ENCODE measurements at places on chromosomes 3 and 15.

GRCh38 chr15:69734699-69735098, 282.1 kb downstream of the RPLP1 start:
- no peak for DNase-seq

DNA sequence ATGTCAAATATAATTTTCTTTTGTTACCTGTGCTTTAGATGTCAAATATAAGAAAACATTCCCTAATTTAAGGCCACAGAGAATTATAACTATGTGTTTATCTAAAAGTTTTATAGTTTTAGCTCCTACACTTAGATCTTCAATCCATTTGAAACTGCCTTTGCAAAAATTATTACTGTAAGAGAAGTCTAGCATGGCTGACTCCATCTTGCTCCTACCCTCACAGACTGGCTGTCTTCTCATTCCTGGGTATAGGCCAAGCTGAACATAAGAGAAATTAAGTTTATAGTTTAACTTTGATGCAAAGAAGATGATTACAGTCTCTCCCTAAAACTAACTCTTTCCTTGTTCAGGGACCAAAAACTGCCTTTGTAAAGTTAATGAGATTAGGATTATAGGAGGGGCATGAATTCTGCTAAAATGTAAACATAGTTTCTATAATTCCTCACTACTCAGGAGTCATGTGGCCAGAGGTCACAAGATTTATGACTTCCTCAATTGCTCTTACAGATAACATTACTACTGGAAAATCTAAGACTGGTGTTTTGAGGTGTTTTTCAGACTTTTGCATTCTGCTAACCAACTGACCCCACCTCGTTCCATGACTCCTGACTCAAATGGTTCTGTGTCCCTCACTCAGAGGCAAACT, 184.0 kb downstream of the BCHE start:
- no peak for DNase-seq

DNA sequence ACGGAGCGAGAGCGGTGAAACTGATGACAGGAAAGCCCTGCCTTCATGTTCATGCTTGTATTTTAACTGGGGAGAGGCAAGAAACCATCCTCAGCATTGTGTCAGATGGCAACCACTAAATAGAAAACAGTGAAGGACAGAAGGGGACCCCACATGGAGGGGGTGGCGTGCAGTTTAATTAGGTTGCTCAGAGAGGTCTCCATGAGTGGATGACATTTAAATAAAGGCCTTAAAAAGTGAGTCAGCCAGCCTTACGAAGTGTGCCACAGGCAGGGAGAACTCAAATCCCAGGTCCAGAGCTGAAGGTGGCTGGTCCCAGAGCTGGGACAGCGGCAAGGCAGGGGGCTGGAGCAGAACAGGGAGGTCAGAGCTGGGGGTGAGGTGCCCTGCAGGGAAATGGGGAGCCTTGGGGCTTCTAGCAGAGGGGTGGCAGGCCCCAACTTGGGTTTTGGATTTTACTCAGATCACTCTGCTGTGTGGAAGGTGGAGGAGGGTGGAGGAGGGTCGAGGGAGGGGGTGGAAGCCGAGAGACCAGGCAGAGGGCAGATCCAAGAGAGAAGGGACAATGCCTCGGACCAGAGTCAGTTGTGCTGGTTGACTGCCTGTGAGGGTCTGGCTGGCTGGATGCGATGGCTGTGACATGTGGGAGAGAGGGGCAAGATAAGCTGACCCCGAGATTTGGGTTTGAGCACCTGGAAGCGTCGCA, 73.7 kb downstream of the KLF13 start:
- no peak for DNase-seq

- no peak for DNase-seq
These were observed 53.2 kb downstream of the SLTM start for GRCh38 chr15:58880320-58880719.

DNA sequence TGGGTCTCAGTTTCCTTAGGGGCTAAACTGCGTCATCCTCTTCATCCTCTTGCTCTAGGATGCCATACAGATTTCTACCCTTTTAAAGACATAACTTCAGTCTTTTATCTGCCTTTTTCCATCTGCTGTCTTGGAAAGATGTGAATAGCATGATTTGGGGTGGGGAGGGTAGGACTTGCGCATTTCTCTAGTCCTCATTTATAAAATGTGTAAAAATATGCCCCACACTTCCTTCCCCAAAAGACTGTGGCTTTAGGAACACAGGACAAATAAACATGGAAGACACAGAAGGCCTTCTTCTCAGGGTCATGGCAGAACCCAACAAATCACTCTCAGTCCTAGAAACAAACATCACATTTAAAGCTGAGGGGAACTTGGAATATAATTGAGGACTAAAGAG, 48.4 kb upstream of the BCL6 start:
- no peak for DNase-seq

DNA sequence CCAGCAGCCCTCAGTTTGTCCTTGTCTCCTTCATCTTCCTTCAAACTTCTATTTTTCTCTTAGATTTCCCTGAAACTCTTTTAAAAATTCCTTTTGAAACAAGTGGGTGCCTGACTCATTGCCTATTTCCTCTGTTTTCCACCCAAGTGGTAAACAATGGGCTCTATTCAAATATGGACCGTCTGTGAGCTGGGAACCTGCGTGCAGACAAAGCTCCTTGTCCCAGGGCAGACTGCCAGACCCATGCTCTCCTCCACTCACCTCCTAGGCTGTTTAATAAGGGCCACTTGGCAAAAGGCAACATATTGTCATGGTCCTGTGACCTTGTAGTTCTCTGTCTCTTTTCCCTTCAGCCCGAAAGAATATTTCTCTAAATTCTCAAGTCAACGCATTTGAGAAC, 332.7 kb upstream of the THBS1 start:
- DNase-seq = no peak

DNA sequence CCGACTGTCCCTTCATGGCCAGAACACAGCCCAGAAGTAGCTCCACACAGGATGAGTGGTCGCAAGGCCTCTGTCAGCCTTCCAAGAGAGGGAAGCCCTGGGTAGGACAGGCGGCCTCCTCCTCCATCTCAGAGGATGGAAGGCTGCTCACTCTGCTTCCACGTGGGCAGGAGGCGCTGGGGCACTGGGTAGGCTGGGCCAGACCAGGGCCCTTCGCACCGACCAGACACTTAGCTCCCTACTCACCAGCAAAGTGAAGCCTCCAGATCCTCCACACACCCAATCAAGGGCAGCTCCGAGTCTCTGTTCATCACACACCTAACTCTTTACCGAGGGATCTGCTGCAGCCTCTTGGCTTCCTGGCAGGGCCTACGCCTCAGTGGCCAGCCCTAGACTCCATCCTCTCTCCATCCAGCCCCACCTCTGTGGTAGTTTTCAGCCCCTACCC, 24.3 kb upstream of the PLXNA1 start:
- DNase-seq = no peak

GRCh38 chr3:123766193-123767008, 117.7 kb downstream of the MYLK start:
- DNase-seq = no peak

DNA sequence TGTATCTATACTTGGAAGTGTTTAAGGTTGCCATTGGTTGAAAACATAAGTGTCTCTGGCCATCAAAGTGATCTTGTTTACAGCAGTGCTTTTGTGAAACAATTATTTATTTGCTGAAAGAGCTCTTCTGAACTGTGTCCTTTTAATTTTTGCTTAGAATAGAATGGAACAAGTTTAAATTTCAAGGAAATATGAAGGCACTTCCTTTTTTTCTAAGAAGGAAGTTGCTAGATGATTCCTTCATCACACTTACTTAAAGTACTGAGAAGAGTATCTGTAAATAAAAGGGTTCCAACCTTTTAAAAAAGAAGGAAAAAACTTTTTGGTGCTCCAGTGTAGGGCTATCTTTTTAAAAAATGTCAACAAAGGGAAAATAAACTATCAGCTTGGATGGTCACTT, 19.7 kb downstream of the B3GNT5 start:
- DNase-seq = no peak

- DNase-seq = no peak
These were observed 103.1 kb downstream of the SPATA16 start for GRCh38 chr3:173037840-173038483.

DNA sequence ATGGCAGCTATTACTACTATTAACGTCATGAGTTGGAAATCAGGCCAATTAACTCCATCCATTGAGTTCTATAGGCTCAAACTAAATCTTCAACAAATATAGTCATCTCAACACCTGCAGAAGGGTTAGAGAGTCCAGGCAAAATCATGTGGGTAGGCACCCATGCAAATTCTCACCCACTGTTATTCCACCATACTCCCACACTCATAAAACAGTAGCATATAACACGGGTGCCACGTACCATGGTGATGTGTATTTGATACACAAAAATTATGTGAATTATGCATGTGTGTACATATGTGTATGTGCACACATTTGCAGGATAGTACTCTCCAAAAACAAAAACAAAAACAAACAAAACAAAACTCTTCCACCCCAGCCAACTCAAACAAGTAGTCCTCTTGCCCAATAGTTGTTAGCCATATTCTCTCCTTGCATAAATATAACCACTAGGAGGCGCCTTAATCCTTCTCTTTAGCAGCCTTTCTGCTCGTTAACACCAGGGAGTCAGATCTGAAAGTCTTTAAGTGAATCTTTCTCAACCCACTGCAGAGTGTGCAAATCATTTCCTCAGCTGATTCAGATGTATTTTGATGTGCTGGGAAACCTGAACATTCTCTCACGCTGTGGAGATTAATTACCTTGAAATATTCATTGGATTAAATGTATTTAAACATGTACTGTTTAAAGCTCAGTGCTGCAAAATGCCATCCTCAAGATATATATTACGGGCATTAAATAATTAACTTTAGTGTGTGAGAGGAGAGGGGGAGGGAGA, 38.0 kb upstream of the COPB2 start:
- DNase-seq = no peak

DNA sequence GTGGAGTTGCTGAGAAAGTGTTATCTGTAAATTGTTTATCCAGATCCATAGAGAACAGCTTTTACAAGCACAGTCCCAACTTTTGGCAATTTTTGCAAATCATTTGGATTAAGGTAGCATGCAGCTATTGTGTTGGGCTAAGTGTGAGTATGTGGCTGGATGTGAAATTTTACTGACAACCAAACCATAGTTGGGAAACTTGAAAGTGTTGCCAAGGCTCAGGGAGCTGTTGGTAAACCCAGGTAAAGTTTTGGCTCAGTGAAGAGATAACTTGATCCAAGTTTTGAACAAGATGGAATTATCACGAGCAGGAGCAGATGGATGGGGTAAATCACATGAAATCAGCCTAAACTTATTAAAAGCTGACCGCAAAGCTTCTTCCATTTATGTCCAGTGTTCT, 90.0 kb upstream of the HES1 start:
- DNase-seq = no peak

DNA sequence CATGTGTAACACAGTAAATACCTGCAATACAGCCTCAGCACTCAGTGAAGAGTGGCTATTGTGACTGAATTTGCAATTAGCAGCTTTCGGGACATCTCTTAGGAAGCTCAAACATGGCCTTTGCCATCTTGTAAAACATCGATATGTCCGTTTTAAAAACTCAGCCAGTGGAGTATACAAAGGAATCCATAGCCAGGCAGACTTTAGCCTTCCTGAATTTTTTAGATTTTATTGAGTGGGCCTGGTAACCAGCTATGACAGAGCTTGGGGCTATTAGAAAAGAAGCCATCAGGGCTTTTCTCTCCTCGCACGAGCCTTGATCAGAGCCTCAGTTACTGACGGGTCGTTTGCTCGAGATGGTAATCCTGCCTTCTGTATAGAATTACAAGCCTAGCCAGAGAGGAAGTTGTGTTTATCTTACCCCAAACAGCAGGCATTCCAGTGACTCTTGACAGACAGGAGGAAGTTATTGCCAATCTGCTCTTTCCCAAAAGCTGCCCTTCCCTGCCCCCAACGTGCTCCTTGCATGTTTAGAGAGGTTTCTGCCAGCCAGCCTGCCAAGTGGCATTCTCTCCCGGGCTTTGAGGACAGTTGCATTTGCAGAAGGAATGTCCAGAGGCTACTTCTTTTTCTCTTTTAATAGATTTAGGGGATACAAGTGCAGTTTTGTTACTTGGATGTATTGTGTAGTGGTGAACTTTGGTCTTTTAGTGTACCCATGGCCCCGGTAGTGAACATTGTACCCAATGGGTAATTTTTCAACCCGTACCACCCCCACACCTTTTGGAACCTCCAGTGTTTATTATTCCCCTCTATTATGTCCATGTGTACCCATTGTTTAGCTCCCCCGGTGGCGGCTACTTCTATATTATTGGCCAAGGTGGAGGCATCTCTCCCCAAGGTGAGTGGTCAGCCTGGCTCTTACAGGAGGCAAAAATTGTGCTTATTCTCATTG, 40.6 kb downstream of the ITPR1 start:
- no peak for DNase-seq

DNA sequence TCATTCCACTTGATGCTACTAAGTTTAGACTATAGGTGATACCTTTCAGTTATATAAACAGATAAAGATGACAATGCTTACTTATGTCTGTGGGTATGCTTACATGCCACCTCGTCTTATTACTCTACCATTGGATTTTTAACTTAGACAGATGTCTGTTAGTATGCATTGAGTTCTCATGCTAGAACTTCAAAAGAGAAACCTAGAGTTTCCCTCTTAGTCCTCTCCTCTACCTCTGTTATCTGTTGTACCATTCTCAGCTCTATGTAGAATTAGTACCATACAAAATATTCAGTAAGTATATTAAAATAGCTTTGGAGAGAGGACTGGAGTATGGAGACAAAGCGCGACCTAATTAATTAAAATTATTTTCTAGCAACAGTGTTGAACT, 111.3 kb downstream of the BBX start:
- no peak for DNase-seq

DNA sequence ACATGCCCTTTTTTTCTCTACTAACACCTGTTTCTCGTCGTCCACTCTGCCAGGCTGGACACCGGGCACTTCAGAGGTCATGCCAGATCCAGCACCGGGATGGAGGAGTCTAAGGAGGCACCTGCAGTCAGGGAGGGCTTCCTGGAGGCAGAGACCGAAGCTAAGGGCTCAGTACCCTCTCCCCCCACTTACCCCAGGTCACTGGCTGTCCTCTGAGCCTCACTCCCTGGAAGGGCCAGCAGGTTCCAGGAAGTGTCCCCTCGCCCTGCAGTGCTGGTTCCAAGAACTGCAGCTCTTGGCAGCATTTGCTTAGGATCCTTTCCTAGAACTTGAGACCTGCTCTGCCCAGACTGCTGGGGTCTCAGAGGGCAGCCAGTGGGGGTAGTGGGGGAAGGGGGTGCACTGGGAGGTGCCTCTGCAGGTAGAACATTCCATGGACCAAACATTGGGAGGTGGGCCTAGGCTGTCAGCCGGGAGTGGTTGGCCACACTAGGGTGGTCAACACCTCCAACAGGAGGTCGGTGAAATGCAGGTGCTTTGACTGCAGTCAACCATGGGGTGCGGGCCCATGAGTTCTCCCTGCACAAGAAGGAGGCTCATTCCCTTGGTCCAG, 11.3 kb downstream of the CISH start:
- DNase-seq = no peak

GRCh38 chr3:33437556-33438283, 2.5 kb downstream of the UBP1 start:
- no peak for DNase-seq
